A673 (cell line): ENCODE measurements at places on chromosomes 3 and 15. TPM values are rescaled to one million over a fixed set of nuclear protein-coding genes. Genes with fewer than 3 reads are reported as not detected.

- DNase-seq, result no peak
- H3K27me3 ChIP-seq, result no peaks in the 10 kb centered on the region
- no peaks in the 10 kb centered on the region for H3K36me3 ChIP-seq
- no peak overlapping the region for H3K27ac ChIP-seq
- H3K4me1 ChIP-seq, result no peaks in the 10 kb centered on the region
- H3K4me3 ChIP-seq, result no peak overlapping the region
Measured at GRCh38 chr3:81923038-81923437, 161.6 kb upstream of the GBE1 start.

GRCh38 chr3:43326891-43327581 lies 40.7 kb downstream of the SNRK start:
- no peak overlapping the region for H3K4me3 ChIP-seq
- no peaks in the 10 kb centered on the region for H3K36me3 ChIP-seq

GRCh38 chr15:26972636-26973035 lies 1.7 kb downstream of the GABRG3 start:
- no peaks in the 10 kb centered on the region for H3K4me1 ChIP-seq

- peaks cover 41% of the 10 kb centered on the region for H3K36me3 ChIP-seq
- peak overlapping the region; percentile 16 for H3K4me3 ChIP-seq
- DNase-seq, result peak; percentile 96
- peaks cover 56% of the 10 kb centered on the region for H3K4me1 ChIP-seq
- H3K27me3 ChIP-seq, result no peaks in the 10 kb centered on the region
Measured at GRCh38 chr3:9422712-9423424, 25.5 kb downstream of the SETD5 start.

- no peaks in the 10 kb centered on the region for H3K4me1 ChIP-seq
- H3K4me3 ChIP-seq, result no peak overlapping the region
- peak; percentile 38 for DNase-seq
- H3K27ac ChIP-seq, result no peak overlapping the region
- H3K27me3 ChIP-seq, result peaks cover 22% of the 10 kb centered on the region
- H3K36me3 ChIP-seq, result no peaks in the 10 kb centered on the region
Measured at GRCh38 chr15:81400640-81401236, 26.7 kb upstream of the TMC3 start.

DNA sequence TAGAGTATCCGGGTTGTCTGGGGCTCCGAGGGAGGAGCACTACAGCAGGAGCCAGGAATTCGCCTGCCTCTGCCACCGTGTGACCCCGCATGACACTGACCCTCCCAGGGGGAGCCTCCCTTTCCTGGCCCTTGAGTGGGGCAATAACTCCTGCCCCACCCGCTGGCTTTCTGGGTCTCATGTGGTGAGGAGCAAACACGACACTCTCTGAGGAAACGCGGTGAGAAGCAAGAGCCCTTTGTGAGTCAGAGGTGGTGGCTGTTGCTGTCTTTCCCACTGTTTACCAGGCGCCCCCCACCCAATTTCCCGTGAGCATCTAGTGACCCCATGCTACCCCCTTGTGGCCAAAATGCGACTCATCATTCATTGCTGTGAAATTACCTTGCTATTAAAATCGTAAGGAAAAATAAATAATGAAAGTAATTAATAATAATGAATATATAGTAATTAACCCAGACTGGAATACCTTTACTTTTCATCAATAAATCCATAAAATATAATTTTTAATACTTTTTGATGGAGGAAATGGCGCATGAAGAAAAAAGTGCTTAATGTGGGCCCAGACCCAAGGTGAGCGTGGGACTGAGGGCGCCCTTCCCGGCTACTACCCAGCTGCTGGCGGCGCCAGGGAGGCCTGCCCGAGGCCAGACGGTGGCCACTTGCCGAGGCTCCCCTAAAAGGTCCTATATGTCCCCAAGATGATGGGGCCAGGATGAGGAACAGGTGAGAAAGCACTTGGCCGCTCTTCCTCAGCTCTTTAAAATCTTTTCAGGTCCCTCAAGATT lies 29.3 kb downstream of the CCNL1 start:
- peaks cover 46% of the 10 kb centered on the region for H3K4me1 ChIP-seq
- peak overlapping the region; percentile 75 for H3K27ac ChIP-seq

- DNase-seq, result no peak
- H3K4me1 ChIP-seq, result no peaks in the 10 kb centered on the region
- H3K4me3 ChIP-seq, result no peak overlapping the region
Measured at GRCh38 chr3:11331101-11331500, 58.9 kb downstream of the ATG7 start.

- H3K27me3 ChIP-seq, result no peaks in the 10 kb centered on the region
- H3K4me3 ChIP-seq, result no peak overlapping the region
- DNase-seq, result no peak
- H3K36me3 ChIP-seq, result no peaks in the 10 kb centered on the region
- H3K4me1 ChIP-seq, result no peaks in the 10 kb centered on the region
Measured at GRCh38 chr15:31020542-31020941, 29.1 kb upstream of the MTMR10 start.

GRCh38 chr3:28727307-28727706 lies 378.7 kb upstream of the AZI2 start:
- no peak overlapping the region for H3K4me3 ChIP-seq
- H3K27ac ChIP-seq, result no peak overlapping the region
- no peaks in the 10 kb centered on the region for H3K4me1 ChIP-seq
- H3K36me3 ChIP-seq, result no peaks in the 10 kb centered on the region

- H3K27me3 ChIP-seq, result no peaks in the 10 kb centered on the region
- H3K4me1 ChIP-seq, result no peaks in the 10 kb centered on the region
- no peak for DNase-seq
- no peak overlapping the region for H3K4me3 ChIP-seq
- H3K27ac ChIP-seq, result no peak overlapping the region
Measured at GRCh38 chr3:31225923-31226322, 306.8 kb upstream of the STT3B start.

DNA sequence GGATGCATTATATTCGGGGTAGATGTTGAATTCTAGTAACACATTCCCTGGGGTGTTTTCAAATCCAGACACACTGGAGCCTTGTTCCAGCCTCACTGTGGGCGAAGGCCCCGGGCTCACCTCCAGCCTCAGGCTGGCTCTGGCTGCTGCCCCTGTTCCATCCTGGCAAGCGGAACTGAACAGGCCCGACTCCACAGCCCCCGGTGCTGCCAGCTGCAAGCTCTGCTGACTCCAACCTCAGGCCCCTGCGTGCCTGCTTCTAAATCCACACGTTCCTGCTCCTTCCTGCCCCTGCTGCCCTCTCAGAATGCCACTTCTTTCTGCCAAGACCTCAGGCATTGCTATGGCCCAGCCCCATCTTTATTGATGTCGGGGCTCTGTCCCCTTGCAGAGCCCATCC lies 90.6 kb downstream of the LIPC start:
- no peaks in the 10 kb centered on the region for H3K36me3 ChIP-seq
- no peak overlapping the region for H3K27ac ChIP-seq
- DNase-seq, result no peak
- H3K4me3 ChIP-seq, result no peak overlapping the region

DNA sequence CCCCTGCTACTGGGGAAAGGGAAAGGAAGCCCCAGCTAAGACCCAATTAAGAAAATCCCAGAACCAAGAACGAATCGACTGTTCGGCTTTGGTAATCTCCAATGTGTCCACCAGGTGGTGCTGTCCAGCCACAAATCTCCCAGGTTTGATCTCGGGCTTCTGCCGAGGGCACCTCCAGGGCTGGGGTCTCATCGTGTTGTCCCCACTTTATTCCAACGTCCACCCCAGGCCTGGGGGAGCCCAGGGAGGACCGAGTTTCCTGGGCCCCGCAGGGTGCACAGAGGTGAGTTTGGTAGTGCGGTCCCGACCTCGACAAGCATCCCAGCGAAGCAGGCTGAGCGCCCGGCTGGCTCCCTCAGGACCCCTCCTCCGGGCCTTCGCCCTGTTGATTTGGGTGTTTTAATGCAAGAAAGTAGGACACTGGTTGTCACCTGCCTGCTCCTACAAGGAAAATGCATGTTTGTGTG lies 185.1 kb downstream of the GOLGA6L6 start:
- peak; percentile 59 for DNase-seq
- H3K4me3 ChIP-seq, result no peak overlapping the region
- H3K27me3 ChIP-seq, result no peaks in the 10 kb centered on the region
- H3K27ac ChIP-seq, result no peak overlapping the region

- no peak overlapping the region for H3K27ac ChIP-seq
- H3K27me3 ChIP-seq, result no peaks in the 10 kb centered on the region
- no peaks in the 10 kb centered on the region for H3K36me3 ChIP-seq
- no peak overlapping the region for H3K4me3 ChIP-seq
- DNase-seq, result no peak
Measured at GRCh38 chr3:107831590-107831989, 259.2 kb downstream of the CD47 start.

DNA sequence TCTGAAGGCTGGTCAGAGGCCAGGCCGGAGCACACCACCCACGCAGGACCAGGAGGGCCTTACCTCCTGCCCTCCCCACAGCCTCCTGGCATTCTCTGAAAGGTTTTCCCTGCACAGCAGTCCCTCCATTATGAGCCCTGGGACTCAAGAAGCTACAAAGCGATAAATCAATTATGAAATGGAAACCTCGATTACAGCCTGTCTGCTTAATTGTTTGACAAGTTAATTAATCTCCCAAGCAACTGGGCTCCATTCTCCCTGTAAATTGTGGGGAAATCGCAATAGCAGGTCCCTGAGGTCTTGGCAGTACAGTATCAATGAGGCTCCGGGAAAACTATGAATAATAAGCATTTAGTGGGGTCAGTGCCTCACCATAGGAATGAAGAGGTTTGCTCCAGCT lies 683.5 kb downstream of the NTRK3 start:
- no peaks in the 10 kb centered on the region for H3K36me3 ChIP-seq
- no peak overlapping the region for H3K27ac ChIP-seq
- H3K4me3 ChIP-seq, result no peak overlapping the region
- no peak for DNase-seq
- H3K4me1 ChIP-seq, result no peaks in the 10 kb centered on the region

- H3K27me3 ChIP-seq, result no peaks in the 10 kb centered on the region
- no peak overlapping the region for H3K27ac ChIP-seq
- no peak for DNase-seq
- peaks cover 31% of the 10 kb centered on the region for H3K4me1 ChIP-seq
- H3K4me3 ChIP-seq, result no peak overlapping the region
- H3K36me3 ChIP-seq, result no peaks in the 10 kb centered on the region
Measured at GRCh38 chr15:70476441-70476840, 286.9 kb downstream of the UACA start.

EFCAB12 gene
- total RNA-seq, result 0.71 and 1.2 TPM in 2 replicates

ANKRD63 gene
- total RNA-seq, result 2.5 TPM in 2 replicates

OPA1 gene
- 84.4 and 92.1 TPM in 2 replicates for total RNA-seq

PRR20G gene
- total RNA-seq, result not detected in 2 replicates

ACAD11 gene
- 10.4 and 15.3 TPM in 2 replicates for total RNA-seq

KBTBD13 gene
- not detected in 2 replicates for total RNA-seq
